Stimulated activated CD4-positive, alpha-beta T cell treated with anti-CD3 and anti-CD28 coated beads, Interleukin-2, amount 100 ng/mL, for 4 hours (primary cell): ENCODE measurements at places on chromosomes 12 and 14.

DNA sequence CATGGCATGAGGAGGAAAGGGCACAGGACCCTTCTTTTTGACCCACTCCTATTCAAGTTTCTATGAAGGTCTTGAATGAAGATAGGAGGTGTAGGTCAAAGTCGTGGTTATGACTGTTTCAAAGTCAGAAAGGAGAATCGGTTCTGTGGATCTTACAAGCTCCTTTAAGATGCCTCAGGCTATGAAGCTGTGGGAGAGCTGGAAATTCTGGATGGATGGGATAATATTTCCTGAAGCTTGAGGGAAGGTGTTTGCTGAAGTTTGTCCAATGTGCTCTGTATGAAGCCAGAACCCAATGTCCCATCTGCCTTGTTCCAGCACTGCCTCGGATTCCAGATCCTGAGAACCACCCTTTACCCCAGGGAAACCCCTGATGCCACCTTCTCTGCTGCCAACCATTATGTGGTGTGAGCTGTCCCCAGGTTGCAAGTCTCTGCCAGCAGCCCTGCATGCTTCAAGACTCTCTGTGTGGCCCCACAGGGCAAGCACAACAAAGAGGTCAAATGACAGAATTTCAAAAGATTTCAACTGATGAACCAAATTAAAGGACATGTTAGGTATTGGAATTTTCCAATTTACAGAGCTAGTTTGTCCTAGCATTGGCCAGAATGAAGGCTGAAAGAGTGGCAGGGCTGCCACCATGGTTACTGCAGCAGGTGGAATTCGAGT, 472.0 kb downstream of the RGS6 start:
- no peak for DNase-seq

DNA sequence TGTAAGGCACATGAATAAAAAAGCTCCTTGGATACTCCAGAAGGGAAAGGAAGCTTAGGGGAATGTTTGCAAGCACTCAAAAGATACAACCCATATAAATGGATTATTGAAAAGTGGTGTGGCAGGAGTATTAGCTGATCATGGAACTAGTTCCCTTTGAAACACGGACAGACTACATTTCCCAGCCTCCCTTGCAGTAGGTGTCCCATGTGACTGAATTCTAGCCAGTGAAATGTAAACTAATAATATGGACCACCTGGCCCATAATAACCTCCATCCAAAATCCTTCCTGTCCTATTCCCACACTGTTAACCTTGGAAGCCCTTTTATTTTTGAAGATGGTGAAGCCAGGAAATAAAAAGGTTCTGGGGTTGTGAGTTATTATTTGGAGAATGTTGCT, 242.3 kb downstream of the SUDS3 start:
- DNase-seq: no peak

GRCh38 chr14:61080591-61081010, 99.6 kb downstream of the SLC38A6 start:
- DNase-seq: no peak

DNA sequence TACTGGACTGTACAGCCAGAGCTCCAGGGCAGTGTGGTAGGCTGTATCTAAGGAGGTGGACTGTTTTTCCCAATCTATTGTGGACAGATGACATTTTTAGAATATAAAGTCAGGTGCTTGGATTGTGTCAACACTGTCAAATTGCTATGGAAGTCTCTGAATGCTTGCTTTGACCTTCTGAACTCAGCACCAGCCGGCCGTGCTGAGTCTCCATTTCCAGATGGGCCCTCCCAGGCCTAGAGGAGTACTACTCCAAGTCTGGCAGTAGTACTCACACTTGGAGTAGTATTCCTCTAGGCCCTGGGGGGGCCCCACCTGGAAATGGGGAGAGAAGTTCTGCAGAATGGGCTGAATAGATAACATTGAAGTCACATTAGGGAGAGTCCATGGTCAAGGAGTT, 16.2 kb upstream of the KCNK13 start:
- no peak for DNase-seq
